ENCODE measurements at places on chromosomes 13 and 19.

DNA sequence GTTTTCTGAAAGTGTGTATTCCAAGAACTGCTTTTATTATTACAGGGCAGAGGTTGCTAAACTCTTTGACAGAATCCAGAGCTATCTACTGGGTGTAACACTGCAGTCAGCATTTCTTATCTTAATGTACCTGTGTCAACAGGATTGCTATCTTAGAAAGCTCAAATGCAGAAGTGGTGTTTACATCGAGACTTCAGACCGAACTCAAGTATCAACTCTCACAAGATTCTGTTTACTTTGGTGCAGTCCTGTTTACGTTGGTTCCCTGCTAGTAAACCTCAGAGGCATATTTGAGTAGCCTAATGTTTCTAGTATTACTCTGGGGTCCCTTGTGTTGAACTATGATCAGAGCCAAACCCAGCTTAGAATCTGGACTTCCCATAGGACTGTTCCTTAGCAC is 20.5 kb downstream of the SLC15A1 start:
- no peak for DNase-seq

DNA sequence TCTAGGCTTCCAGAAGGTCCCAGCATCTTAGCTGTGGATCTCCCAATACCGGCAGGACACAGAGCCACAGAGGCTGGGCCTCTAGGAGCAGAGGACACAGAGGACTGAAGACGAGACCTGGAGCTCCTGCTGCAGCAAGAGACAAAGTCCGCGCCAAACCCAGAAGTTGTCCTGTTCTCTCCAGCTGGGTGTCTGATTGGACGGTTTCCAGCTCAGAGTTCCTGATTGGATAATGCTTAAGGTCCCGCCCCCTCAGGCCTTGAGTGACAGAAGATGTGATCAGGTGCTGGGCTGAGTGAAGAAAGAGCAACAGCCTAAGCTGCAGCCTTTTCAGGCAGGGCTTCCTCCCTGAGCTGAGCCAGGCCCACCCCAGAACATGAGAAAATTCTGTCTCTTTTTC is 59.9 kb upstream of the ZNF85 start:
- no peak for DNase-seq

DNA sequence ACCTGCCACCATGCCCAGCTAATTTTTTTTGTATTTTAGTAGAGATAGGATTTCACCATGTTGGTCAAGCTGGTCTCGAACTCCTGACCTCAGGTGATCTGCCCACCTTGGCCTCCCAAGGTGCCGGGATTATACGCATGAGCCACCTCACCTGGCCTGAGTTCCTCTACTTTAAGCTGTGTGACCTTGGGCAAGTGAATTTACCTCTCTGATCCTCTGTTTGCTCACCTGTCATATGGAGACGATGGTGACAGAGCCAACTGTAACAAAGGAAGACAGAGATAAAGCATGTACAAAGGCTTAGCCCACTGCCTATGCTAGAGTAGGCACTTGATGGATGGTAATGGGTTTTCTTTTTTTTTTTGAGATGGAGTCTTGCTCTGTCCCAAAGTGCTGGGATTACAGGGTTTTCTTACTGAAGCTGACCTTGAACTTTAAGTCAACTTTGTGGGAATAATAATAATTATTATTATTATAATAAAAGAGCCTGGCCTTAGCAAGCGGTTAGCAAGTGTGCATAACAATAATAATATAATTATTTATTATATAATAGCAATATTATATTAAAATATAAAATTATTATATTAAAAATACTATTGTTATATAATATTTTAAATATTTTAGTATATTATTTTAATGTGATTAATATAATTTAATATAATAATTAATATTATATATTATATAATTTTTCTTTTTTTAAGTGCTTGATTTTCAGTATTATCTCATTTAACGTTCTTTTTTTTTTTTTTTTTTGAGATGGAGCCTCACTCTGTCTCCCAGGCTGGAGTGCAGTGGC is 1.3 kb upstream of the ACER1 start:
- DNase-seq = no peak

DNA sequence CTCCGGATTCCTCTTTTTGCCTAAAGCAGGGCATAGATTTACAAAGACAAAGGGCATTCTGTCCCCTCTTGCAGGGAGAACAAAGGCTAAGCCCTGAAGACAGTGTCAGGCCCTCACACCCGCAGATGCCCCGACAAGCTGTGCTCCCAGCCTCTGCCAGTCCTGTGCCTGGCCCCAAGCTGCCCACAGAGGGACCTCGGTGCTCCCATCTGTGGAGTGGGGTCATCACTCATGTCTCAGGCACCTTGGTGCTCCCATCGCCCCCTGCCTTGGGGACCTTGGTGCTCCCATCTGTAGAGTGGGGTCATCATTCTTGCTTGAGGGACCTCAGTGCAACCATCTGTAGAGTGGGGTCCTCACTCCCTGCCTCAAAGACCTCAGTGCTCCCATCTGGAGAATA is 24.3 kb downstream of the C13orf46 start:
- DNase-seq = no peak

- no peak for DNase-seq
These were observed 6.6 kb downstream of the AP2S1 start for GRCh38 chr19:46844067-46844489.

GRCh38 chr13:43751624-43752023 is 35.1 kb downstream of the ENOX1 start:
- no peak for DNase-seq

DNA sequence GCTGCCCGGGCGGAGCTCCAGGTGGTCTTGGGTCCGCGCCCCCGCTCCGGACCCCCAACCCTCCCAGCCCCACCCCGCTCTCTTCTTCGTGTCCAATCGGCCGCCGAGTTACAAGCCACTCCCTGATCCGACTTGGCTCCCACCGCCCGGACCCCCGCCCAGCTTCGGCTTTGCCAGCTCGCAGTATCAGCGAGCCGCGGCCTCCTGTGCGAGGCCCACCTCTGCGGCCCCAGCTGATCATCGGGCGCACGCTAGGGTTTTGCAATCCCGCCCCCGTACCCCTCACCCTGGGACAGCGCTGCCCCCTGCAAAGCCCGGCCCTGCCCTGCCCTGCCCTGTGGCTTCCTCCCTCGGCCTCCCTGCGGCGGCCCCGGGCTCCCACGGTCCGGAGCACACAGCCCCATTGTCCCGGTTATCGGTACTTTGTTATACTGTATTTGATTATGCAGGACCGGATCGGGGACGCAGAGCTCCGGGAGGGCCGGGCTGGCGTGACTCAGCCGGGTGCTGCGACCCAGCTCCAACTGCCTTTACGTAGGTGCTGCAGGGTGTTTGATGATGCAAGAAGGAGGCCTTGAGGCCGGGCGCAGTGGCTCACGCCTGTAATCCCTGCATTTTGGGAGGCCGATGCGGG is 598 bp upstream of the LPAR2 start:
- DNase-seq = no peak

GRCh38 chr19:37963190-37963936 is 56.4 kb downstream of the SIPA1L3 start:
- no peak for DNase-seq

GRCh38 chr19:39110263-39110967 is 15.2 kb upstream of the PAK4 start:
- peak; percentile 66 for DNase-seq

DNA sequence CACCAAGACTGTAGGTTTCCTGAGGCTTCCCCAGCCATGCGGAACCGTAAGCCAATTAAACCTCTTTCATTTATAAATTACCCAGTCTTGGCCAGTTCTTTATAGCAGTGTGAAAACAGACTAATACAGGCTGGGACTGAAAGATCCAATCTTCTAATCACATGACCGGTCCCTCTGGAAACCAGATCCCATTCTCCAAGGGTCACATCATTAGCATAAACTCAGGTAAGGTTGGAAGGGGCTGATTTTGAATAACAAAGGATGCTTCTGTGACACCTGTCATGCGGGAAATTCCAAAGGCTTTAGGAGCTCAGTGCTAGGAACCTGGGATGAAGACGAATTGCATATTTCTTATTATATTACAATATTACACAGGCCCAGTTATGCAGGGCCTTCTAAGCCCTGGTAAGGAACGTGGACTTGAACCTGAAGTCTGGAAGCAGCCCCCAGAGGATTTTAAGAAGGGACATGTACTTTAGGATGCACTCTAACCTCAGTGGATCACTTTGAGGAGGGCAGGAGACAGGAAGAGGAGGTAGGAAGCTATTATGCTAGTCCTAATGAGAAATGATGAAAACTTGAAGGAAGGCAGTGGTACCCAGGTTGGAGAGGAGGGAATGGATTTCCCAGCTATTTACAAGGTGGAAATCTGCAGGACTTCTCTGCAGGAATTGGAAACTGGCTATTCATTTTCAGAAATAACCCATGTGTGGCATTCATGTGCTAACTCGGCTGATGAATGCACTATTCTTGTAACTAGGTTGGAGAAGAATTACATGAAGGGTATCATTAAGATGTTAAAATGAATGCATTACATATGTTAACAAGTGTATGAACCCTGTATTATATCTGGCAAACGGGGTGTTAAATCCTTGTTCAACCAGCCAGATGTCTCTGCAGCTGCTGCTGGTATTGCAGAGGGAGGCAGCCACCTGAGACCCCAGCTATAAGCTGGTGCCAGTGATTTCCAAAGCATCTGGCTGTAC is 19.3 kb downstream of the TNFSF11 start:
- no peak for DNase-seq

- DNase-seq = no peak
These were observed 1.9 kb upstream of the RAB20 start for GRCh38 chr13:110563463-110563774.

GRCh38 chr13:60696602-60697001 is 299.6 kb downstream of the TDRD3 start:
- DNase-seq = no peak

DNA sequence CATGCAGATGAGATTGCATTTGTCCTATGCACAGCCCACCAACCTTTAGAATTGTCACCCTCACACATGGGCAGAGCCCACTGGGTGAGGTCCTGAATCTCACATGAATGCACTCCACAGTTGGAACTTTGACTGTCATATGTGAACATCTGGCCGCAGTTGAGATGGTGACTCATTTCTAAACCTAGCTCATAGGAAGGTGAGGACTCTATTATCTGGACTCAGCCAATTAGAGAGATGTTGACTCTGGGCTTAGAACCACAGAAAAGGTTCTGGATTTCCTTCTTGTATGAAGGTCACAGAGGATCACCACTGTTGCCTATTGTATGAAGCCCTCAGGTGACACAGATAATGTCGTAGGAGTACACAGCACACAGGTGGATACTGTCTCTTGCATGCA is 25.6 kb upstream of the ZNF681 start:
- DNase-seq = no peak

DNA sequence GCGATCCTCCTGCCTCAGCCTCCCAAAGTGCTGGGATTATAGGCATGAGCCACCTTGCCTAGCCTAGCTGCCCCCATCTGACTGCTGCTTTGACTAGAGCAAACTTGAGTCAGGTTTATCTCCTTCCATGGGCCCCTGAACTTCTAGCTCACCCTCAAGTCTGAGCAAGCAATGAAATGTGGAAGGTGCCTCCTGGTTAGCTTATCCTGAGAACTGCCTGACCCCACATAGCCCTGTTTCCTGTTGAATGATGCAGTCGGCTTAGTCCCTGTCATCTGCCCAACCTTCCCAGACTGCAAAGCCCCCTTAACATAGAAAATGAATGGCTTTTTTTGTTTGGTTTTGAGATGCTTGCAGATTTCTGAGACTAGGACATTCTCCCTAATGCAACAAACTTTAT is 8.9 kb upstream of the TMEM160 start:
- DNase-seq = no peak

DNA sequence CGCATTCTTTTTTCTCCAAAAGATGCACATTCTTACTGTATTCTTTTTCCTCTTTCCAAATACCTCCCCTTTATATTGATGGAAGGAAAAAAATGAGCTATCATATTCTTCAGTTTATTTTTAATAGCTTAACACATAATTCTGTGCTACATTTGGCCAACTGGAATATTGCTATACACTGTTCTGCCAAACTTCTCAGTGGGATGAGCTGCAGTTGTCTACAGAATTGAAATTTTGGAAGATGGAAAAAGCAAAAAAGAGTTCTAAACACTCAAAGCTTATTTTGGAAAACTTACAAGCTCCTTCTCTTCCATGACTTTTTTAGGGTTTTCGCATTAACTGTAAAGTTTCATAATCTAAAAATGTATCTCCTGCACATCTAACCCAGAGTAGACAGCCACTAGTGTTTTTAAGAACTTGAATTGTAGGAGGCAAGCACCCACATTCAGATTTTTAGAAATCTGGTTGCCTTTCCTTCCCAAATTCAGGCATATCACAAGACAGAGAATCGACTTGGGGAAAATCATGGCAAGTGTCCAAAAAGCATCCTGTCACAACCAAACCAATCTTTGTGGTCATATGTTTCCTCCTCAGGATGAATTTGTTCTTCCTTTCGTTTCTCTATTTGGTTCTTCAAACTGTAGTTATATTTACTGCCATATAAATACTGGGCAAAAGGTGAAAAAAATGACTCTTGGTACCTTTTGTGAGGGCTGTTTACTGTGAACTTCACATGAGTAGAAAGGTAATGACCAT is 111.4 kb upstream of the FRY start:
- no peak for DNase-seq

DNA sequence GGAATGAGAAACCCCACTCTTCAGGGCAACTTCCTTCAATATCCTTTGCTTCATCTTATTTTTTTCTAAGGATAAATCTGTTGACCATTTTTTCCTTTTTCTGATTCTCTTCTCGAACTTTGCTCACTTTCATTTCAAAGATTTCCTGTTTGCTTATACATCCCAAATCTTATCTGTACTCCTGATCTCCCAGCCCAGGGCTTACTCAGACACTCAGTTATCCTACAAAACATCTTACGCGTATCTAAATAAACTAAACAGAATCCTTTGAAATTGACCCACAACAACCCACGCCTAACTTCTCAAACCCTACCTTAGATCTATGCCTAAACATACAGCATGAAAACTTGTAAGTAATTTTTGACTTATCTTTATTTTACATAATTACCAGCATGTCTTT is 179.2 kb downstream of the ABCC4 start:
- DNase-seq = no peak

GRCh38 chr19:48341515-48342413 is 16.4 kb downstream of the EMP3 start:
- no peak for DNase-seq

- DNase-seq = no peak
These were observed 7.4 kb downstream of the ZNF671 start for GRCh38 chr19:57719901-57720519.

DNA sequence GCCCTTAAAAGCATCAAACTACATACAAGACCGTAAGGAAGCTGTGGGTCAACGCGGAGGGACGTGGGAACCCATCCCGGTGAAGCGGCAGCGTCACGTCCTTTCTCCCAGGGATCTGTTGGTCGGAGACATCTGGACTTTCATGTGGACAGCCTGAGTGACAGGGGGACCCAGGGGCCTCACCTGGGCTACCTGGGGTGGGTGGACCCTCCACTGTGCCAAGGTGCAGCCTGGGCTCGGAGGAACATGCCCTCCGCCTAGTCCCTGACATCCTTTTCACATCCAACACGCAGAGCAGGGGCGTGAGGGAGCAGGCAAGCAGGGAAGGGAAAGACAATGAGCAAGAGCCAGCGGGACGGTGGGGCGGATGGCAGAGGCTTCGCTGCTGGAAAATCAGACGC is 13.8 kb upstream of the GARIN5A start:
- no peak for DNase-seq

- DNase-seq = no peak
These were observed 163.0 kb downstream of the HS6ST3 start for GRCh38 chr13:96252903-96253302.
